Stimulated activated CD4-positive, alpha-beta T cell treated with anti-CD3 and anti-CD28 coated beads, TNF-alpha, amount 100 ng/mL, for 1 hour (primary cell): ENCODE measurements at places on chromosomes 16 and 17.

GRCh38 chr16:77777745-77778144 is 10.6 kb upstream of the VAT1L start:
- DNase-seq, result no peak

DNA sequence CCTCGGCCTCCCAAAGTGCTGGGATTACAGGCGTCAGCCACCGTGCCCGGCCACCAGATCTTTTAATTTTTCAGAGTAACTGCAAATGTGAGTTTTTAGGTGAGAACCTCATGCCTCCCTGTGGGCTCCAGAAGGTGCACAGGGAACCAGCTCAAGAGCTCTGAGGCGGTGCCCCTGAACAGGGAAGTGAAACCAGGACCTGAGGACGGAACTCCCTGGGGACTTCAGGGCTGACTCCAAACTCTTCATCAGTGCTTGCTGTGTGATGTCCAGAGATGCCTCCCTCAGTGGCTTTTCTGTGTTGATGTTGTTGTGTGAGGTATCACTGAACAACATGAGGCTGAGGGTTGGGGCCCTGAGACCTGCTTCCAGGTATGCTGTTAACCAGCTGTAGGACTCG is 23.8 kb downstream of the SLC12A3 start:
- no peak for DNase-seq

DNA sequence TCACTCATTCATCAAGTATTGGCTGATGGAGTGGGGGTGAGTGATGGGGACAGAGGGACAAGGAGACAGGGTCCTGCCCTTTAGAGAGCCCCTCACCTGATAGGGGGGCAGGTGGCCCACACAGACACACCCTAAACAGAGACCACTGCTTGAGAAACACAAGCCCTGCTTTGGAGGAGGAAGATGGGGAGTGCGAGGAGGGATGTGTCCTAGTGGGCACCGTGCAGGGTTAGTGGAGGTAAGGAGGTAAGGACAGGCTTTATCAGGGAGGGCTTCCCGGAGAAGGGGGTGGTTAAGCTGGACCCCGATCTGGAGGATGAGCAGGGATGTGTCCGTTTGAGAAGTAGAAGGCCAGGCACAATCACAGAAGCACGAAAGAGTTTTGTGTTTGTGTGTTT is 8.2 kb upstream of the SMTNL2 start:
- no peak for DNase-seq

DNA sequence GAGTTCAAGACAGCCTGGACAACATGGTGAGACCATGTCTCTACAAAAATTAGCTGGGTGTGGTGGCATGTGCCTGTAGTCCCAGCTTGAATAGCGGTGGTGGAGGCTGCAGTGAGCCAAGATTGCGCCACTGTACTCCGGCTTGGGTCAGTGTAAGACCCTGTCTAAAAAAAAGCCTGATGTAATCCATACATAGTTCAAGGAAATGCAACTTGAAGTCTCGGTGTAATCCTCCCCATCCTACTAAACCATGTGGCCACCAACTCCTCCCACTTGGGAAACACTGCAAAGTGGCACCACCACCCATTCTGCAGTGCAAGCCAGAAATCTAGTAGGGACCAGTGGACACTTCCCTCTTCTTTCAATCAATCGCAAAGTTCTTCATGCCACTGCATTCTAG is 5.4 kb upstream of the KPNB1 start:
- DNase-seq, result no peak

DNA sequence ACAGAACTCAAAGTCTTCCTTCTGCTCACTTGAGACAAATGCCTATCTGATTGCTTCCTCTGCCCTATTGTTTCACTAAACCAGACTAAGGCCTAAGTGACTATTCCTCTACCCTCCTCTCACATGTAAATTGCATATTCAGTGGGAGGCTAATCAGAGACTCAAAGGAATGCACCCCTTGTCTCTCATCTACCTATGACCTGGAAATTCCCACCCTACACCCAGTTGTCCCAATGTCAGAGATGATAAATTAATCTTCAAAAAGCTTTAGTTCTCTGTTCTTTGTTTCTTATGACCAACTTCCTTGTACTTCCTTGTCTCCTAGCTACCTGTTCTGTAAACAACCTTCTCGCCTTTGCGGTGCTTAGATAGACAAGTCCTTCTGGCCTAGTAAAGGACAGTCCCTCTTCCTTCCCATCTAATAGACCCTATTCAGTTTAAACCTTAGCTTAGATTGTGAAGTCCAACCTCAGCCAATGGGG is 76.0 kb downstream of the EMP2 start:
- DNase-seq, result no peak

- no peak for DNase-seq
These were observed 1.2 kb upstream of the GRB7 start for GRCh38 chr17:39736319-39737165.

GRCh38 chr16:55571-56136 is 2.0 kb downstream of the SNRNP25 start:
- no peak for DNase-seq

GRCh38 chr17:40017422-40018080 is 2.3 kb downstream of the CSF3 start:
- DNase-seq, result no peak

DNA sequence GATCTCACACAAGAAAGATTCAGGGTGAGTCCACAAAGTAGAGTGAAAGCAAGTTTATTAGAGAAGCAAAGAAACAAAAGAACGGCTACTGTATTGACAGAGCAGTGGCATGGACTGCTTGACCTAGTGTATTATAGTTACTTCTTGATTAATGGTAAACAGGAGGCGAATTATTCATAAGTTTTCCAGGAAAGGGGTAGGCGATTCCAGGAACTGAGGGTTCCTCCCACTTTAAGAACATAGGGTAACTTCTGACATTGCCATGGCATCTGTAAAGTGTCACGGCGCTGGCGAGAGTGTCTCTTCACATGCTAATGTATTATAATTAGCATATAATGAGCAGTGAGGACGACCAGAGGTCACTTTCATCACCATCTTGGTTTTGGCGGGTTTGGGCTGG is 93.2 kb downstream of the CACNG3 start:
- no peak for DNase-seq

DNA sequence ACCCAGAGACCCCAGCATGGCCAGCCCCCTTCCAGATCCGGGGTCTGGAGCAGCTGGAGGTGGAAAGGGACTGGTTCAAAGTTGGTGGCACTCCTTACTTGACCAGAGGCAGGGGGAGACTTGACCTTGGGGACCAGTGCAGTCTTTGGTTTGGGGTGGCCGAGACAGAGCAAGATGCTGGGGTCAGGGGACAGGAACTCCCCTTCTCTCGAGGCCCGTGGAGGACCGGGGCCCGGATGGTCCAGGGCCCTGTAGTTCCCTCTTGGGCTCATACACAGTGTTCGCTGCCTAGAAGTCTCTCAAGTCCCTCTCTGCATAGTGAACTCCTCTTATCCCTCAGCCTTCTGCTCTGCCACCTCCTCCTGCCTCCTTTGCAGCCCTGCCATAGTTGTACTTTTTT is 601 bp upstream of the PRSS33 start:
- no peak for DNase-seq

GRCh38 chr17:2899906-2900305 is 103.7 kb downstream of the RAP1GAP2 start:
- DNase-seq, result no peak

DNA sequence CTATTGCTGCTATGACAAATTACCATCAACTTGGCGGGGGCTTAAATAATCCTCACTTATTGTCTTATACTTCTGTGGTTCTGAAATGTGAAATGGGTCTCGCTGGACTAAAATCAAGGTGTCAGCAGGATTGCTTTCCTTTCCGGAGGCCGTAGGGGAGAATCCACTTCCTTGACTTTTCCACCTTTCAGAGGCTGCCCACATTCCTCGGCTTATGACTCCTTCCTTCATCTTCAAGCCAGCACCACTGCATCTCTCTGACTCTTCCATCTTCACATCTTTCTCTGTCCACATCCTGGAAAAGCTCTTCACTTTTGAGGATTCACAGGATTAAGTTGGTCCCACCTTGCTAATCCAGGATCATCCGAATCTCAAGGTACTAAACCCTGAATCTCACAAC is 217.8 kb downstream of the GRIN2A start:
- no peak for DNase-seq

DNA sequence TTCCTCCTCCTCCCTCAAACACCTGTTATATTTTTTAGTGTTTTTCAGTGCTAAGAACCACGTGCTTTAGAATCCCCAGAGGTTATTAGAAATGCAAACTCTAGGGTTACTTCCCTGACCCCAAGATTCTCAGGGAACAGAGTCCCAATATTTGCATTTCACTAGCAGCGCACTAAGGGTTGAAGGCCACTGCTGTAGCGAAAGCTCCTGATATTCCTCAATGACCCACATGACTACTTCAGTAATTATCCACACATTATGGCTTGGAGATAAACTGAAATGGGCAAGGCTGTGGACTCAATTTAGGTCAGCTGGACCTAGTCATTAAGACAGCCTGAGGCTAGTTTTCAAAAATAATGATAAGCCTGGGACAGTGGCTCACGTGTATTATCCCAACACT is 78.5 kb upstream of the BCAR1 start:
- no peak for DNase-seq

GRCh38 chr16:89166696-89167424 is 4.7 kb upstream of the CDH15 start:
- no peak for DNase-seq

- no peak for DNase-seq
These were observed 44.1 kb downstream of the COG7 start for GRCh38 chr16:23408823-23409298.

DNA sequence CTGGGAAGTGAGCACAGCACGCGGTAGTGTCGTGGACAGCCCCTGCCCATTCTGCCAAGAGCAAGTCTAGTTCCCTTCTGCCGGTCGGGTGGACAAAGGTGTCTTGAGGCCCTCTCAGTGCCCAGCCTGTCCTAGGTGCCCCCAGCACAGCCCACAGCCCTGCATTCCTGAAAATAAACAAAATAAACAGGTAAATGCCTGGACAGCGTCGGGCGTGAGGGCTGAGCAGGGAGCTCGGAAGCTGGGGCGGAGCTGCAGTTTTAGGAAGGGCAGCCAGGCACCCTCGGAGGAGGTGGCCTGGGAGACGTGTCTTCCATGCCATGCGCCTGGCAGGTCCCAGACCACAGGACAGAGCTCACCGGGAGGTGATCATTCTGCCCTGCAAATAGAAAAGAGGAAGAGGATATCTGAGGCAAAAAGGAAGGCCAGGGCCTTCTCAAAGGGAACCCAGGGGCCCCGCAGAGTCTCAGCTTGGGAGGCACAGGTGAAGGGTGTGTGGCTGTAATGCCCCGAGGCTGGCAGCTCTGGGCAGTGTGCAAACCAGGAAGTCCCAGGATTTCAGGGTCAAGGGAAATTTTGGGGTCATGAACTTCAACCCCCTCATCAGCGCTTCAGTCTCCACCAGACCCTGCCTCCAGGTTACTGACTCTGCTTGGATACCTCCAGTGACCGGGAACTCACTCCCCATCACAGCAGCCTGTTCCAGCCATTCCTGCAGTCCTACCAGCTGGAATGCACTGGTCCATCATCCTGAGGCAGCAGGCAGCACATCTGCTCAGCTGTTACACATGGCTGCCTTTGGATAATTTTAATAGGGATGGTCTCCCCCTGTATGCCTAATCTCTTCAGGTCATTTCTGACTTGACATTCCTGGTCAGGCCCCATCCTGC is 1.7 kb downstream of the ZNF469 start:
- DNase-seq, result no peak

GRCh38 chr17:78658281-78658785 is 81.1 kb upstream of the DNAH17 start:
- DNase-seq, result no peak

DNA sequence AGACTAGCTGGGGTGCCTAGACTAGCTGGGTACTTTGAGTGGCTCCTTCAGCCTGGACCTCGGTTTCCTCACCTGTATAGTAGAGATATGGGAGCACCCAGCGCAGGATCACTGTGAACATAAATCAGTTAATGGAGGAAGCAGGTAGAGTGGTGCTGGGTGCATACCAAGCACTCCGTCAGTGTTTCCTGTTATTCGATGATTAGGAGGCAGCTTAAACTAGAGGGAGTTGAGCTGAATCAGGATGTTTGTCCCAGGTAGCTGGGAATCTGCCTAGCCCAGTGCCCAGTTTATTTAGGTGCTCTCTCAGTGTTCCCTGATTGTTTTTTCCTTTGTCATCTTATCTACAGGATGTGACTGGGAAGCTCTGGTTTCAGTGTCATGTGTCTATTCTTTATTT is 8.4 kb upstream of the TMEM235 start:
- no peak for DNase-seq

DNA sequence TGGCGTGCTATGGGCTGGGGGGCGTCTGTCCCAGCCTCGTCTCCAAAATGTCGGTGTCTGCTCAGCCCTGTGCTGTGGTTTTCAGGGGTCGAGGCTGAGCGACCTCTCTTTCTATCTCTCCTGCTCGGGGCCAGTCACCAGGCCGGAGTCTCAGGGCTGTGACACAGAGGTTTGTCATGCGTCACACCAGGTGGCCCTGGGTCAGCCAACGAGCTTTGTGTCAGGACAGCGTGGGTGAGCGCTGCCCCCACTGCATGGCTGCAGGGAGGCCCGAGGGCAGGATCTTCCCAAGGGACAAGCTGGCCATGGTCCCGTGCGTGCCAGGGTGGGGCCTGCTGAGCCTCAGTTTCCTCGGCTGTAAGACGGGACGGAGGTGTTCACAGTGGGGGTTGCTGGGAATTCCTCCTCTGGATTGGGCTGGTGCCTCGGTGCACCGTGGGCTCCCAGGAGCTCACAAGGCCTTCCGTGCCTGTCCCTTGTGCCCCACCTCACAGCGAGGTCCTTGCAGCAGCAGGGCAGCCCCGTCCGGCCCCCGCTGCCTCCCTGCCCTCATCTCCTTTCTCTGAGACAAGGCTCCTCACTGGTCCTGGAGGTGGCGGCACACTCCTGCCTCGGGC is 50.5 kb downstream of the CBFA2T3 start:
- DNase-seq, result no peak

- no peak for DNase-seq
These were observed 192.6 kb downstream of the MYO1D start for GRCh38 chr17:32684087-32684958.

GRCh38 chr16:89847940-89848297 is 19.6 kb downstream of the SPIRE2 start:
- no peak for DNase-seq

- DNase-seq, result no peak
These were observed 15.0 kb downstream of the SKA2 start for GRCh38 chr17:59139939-59140338.

GRCh38 chr17:59652119-59652518 is 32.4 kb downstream of the CLTC start:
- DNase-seq, result no peak
